Stimulated activated CD8-positive, alpha-beta memory T cell treated with anti-CD3 and anti-CD28 coated beads, Interleukin-2, amount 100 ng/mL, for 48 hours (primary cell): ENCODE measurements at places on chromosomes 3 and 15.
A peak's percentile ranks its signal among the peaks of the same experiment; 100 is the strongest.

GRCh38 chr3:14780927-14781507 lies 37.7 kb upstream of the FGD5 start:
- DNase-seq = peak; percentile 19

GRCh38 chr15:57916695-57917094 lies 148.8 kb downstream of the ALDH1A2 start:
- DNase-seq = no peak

GRCh38 chr15:52727815-52728214 lies 48.6 kb upstream of the ATOSA start:
- DNase-seq = no peak

DNA sequence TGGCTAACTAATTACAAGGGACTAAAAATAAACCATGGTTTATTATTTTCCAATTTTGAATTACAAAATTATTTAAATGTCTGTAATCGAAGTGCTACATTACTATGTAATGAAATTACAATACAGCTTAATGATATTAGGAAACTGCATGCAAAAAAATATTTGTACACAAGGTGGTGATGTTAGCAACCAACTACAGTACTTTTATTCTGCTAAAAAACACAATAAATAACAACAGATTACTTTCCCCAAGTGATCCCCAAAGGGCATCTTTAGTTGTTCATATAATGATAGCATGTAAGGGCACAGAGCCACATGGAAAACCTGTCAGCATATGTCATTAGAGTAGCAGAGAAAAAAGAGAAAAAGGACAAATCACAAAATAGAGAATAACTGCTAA lies 147.5 kb upstream of the SOX2 start:
- no peak for DNase-seq

DNA sequence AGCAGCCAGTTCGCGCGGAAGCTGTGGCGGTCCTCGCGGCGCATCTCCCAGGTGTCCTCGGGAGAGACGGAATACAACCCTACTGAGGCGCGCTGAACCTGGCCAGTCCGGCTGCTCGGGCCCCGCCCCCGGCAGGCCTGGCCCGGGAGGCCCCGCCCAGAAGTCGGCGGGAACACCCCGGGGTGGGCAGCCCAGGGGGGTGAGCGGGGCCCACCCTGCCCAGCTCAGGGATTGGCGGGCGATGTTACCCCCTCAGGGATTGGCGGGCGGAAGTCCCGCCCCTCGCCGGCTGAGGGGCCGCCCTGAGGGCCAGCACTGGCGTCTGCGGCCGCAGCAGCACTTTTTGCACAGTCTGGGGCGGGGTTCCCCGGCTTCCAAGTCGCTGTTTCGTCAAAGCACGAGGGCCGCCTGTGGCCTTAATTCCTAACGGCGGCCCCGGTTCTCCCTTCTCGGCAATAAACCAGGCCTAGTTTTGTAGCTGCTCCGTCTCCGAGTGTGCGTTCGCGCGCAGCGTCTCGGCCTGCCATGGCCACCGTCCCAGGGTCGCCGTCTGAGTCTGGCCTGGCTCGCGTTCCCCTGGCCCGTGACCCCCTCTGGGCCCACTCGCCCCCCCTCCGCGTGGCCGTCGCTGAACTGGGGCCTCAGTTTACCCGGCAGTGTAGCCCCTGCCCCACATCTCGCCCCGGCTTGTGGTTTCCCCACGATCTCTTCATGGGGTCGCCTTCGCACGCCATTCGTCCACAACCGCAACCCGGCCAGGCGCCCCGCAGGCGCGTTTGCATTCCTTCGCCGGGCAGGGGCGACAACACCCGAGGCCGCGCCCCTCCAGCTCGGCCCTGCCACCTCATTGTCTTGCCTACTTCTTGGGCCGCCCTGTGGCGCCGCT lies 30.0 kb downstream of the NBEAL2 start:
- DNase-seq = peak; percentile 75

GRCh38 chr3:15713364-15713763 lies 84.4 kb downstream of the ANKRD28 start:
- DNase-seq = no peak

GRCh38 chr15:89554247-89554646 lies 21.0 kb upstream of the TICRR start:
- DNase-seq = no peak

DNA sequence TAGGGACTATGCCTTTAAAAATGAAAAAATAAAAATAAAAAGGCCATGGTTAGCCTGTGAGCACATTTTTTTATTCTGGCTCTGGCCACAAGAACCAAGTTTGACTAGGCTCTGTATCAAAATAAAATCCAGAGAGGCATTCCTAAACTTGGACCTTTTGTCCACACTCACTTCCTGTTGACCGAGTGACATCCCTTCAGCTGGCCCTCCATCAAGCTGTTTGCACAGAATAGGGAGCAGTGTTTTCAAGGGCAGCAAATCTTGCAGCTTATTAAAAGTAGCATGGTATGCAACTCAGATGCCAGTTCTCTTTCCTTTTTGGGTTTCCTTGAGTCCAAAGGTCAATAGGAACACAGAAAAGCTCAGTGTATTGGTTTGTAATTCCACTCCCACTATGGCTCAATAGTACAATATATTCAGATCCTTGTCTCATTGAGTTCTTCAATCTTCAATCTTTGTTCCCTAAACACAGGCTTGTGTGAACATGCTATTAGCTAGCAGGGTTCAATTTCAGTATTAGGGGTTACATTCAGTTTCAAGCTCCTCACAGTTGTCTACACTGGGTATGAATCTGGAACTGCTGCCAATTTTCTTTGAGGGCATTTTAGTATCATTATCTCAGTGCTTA lies 244.5 kb downstream of the RBMS3 start:
- DNase-seq = no peak

DNA sequence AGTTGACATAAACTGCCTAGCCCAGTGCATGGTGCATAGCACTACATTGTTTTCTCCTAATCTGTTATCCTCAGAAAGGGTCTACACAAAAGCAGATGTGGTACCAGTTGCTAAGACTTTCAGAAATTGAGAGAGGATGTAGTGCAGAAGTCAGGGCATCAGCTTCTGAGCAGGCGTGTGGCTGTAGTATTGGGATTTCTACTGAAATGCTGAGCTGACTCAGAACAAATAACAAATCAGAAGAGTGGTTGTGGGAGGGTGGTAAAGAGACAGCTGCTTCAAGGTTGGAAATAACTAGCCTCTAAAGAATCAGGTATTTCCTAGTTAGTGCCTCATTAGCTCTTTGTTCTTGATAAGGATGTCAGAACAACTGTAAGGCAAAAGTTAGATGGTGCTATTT lies 161.3 kb downstream of the AKAP13 start:
- no peak for DNase-seq
